Melanocyte of skin (primary cell): ENCODE measurements at places on chromosomes 7 and 10. TPM values are rescaled to one million over a fixed set of nuclear protein-coding genes. Genes with fewer than 3 reads are reported as not detected.

The PNLIPRP3 gene
- 0.67 and 0.77 TPM in 2 replicates for total RNA-seq

The CALHM2 gene
- total RNA-seq: 8.3 and 12.0 TPM in 2 replicates

The ST7 gene
- total RNA-seq: 82.6 and 85.1 TPM in 2 replicates

The EBF3 gene
- under 0.01 TPM in 1 of 2 replicates, not detected in the other for total RNA-seq

The DPYSL4 gene
- total RNA-seq: 5.4 and 9.0 TPM in 2 replicates

The ANKRD61 gene
- total RNA-seq: not detected in 2 replicates

The WNT8B gene
- total RNA-seq: not detected in 2 replicates

The ZNF248 gene
- total RNA-seq: 5.2 and 10.2 TPM in 2 replicates

The OTUD1 gene
- 9.3 and 10.5 TPM in 2 replicates for total RNA-seq

The JAKMIP3 gene
- total RNA-seq: 0.34 and 0.73 TPM in 2 replicates

The ATG9B gene
- total RNA-seq: under 0.01 TPM in 1 of 2 replicates, not detected in the other

The GOLGA7B gene
- 5.4 and 7.7 TPM in 2 replicates for total RNA-seq
